CD4-positive, alpha-beta T cell treated with Interleukin-6 for 4 hours (primary cell): ENCODE measurements at places on chromosomes 4 and X.

DNA sequence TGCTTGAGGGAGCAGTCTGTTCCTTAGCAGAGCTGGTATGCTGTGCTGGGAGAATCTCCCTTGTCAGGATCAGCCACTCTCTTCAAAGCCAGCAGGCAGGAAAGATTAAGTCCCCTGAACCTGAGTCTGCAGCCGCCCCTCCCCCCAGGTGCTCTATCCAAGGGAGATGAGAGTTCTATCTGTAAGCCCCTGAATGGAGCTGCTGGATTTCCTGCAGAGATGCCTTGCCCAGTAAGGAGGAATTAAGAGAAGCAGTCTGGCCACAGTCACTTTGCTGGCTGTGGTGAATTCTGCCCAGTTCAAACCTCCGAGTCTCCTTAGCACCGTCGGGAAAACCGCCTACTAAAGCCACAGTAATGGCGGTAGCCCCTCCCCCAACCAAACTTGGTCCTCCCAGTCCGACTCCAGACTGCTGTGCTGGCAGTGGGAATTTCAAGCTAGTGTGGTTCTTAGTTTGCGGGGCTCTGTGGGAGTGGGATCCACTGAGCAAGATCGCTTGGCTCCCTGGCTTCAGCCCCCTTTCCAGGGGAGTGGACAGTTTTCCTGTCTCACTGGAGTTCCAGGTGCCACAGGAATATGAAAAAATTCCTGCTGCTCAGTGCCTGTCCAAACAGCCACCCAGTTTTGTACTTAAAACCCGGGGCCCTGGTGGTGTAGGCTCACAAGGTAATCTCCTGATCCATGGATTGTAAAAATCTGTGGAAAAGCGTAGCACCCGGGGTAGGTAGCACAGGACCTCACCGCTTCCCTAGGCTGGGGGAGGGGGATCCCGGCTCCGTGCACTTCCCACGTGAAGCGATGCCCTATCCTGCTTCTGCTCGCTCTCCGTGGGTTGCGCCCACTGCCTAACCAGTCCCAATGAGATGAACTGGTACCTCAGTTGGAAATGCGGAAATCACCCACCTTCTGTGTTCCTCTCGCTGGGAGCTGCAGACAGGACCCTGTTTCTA is 38.0 kb downstream of the RAB28 start:
- DNase-seq, result no peak

GRCh38 chr4:148288448-148288847 is 153.8 kb downstream of the NR3C2 start:
- no peak for DNase-seq

DNA sequence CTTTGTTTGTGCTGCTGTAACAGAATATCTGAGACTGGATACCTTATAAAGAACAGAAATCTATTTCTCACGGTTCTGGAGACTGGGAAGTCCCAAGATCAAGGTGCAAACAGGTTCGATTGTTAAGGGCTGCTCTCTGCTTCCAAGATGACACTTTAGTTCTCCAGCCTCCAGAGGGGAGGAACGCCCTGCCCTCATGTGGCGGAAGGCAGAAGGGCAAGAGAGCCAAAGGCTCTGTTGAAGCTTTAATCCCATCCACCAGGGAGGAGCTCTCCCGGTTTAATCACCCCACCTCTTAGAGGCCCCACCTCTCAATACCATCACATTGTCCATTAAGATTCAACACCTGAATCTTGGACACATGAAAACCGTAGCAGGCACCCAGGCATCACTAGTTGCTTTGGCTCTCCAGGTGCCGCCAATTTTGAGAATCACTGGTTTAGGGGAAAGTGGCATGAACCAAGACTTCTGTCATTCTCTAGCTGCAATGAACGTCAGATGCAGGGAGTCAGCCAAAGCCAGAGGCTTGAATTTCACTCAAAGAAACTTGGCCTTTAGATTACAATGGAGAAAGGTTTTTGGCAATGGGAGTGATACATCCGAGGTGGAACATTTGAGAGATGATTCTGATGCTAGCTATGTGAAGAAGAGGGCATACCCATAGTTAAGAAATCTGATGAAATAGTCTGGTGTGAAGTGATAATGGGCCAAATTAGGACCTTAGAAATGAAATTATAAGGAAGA is 15.7 kb downstream of the FHL1 start:
- peak; percentile 57 for DNase-seq

DNA sequence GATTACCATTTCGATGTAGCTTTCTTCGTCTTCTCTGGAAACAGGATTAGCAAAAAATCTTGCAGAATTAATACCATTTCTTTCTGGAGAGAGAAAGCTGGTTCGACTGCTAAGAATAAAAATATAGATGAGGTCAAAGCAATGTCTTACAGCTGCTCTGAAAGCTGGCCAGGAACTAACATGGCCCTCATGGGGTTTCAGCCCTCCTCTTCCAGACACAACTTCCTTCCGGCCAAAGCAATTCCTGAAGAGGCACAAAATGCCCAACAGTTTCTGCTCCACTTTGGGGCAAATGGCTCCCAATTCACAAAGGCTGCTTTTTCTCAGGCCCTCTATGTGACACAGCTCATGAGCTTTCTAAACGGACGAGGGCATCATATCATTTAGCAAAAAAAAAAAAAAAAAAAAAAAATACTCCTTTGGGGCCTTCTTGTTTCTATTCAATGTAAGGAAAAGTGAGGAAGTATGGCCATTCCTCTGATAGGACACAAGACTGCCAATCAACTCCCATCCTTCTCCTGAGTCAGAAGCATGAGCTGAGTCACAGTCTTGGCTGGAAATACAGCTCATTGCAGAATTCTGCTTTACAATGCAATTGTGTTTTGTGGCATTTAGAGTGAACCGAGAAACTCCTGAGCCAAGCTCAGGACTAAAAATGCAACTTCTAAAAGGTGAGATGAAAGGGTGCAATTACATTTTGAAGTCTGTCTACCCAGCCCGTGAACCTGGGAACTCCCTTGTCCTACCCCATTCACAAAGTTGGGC is 42.7 kb upstream of the CTAG2 start:
- no peak for DNase-seq

DNA sequence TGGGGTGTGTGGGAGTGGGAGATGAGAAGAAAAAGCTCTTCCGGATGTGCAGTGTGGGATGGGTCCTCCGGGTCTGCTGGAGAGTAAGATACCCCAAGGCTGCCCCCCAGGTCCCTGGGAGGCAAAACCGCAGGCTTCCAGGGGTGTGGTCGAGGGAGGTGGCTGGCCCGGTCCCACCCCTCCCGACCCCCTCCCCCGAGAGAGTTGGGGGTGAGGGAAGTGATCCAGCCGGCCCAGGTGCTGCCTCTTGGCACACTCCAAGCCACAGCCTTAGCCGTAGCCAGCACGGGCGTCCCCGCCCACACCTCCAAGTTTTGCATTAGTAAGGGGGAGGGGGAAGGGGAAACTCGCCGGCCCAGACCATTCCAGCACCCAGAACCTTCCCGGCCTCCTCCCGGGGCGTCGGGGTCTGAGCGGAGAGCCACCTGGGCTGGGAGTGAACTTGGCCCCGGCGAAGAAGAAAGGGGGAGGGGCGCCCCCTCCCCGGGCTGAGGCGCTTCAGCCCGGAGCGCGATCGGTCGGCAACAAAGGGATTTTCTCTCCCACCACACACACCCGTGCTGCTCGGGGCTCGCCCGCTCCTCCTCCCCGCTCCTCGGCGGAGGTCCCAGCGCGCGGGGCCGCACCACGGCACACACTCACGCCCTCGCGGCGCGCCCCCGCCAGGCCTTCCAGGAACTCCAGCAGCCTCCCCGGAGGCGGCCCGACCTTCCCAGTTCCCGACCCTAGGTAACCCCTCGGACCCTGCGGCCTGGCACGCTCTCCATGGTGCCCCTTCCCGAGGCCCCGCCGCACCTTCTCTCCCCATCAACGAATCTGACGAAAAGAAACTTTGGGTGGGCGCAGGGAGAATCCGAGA is 14.4 kb downstream of the BCOR start:
- peak; percentile 20 for DNase-seq

- no peak for DNase-seq
Observed at GRCh38 chr4:39522068-39522467, 5.2 kb downstream of the UGDH start.

GRCh38 chr4:154822775-154823174 is 41.7 kb downstream of the RBM46 start:
- DNase-seq, result no peak

DNA sequence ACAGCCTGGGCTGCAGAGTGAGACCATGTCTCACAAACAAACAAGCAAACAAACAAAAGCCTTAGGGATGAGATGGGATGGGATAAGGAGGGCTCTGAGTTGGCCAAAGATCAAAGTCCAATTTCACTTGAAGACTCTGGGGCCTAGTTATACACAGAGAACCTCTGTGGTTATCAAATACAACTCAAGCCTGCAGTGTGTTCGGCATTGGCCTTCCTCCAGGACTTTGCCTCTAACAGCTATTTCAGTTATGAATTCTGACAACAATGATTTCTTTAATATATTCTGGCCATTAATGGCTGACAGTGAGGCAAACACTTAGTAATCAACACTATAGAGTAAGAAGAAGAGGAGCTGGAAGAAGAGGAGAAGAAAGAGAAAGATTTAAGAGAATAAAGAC is 171.1 kb downstream of the PDGFRA start:
- DNase-seq, result no peak

DNA sequence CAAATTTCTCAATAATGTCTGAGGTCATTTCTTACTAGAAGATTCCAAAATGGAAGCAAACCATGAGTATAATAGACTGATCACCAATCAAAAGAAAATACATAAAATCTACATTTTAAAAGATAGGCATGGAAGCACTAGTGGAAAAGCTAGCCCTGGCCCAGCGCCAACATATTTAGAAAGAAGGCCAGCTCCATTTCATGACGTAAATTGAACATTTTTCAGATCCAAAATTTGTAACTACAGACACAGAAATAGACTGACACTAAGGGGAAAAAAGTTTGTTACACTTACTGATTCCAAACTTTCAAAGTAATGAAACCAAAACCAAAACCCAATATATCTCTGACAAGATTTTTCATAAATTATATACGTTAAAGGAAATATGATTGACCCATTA is 117.7 kb downstream of the ADAMTS3 start:
- DNase-seq, result no peak

GRCh38 chr4:97646997-97647396 is 496.3 kb downstream of the STPG2 start:
- no peak for DNase-seq

DNA sequence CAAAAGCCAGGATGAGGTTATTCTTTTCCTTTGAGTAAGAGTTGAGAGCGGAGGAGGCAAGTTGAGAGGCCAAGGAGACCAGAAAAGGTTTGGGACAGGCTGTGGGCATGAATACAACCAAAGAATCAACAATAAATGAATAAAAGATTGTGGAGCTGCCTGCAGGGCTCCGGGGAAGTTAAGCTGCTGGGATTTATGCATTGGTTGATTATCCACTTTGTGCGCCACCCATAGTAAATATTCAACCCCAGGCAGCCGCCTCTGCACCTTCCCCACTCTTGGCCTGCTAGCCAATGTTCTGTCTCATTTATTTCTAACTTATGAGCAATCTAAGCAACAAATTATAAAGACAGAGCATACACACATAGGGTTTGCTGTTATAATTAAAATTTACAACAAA is 28.2 kb upstream of the IGSF1 start:
- DNase-seq, result no peak

DNA sequence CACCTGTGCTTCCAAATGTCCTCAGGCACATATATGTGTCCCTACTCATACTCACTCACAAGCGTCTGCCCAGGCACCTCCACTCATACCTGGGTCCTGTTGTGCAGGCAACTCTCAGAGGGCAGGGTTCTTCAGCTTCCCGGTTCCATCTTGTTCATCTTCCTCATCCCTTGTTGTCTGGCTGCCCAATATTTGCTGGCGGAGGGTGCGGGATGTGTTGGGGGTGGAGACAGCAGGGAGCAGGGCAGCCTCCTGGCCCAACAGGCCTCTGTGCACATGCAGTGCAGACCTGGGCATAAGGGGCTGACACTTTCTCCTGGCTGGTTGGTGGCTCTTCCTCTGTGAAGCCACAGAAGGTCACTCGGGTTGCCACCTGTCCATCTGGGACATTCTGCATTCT is 32.1 kb downstream of the NBDY start:
- no peak for DNase-seq

- no peak for DNase-seq
Observed at GRCh38 chrX:130694983-130695382, 208.0 kb downstream of the ENOX2 start.

DNA sequence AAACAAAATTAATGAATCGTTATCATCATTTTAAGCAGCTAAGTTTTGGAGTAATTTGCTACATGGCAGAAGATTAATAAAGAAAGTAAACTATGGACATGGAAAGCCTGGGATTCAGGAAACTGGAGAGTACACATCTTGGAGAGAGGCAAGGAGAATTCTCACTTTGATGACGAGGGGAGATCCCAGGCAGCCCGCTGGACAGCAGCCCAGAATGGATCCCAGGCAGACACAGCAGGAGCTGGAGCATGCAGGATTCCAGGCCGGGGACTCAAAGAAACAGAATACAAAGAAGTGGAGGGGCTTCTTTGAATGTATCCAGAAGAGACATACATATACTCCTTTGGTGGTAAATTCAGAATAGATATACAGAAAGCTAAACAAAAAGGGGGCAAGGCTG is 118.0 kb upstream of the ATP6AP2 start:
- DNase-seq, result no peak

DNA sequence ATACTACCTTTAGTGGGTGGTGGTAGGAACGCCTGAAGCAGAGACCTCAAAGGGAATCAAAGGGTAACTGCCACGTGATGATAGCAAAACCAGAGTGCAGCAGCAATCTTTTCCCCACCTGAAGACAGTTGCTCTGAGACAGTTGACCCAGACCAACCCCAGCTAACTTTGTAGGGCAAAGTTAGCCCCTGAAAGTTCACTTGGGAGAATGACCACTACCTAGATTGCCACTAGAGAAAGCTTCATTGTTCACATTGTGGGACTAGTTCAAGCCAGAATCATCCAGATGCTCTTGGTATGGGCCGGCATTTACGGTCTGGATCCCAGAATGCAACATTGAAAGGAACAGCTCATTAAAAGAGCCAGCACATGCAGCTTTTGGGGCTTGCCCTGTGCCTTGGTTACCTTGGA is 4.1 kb downstream of the SEPTIN6 start:
- peak; percentile 61 for DNase-seq

DNA sequence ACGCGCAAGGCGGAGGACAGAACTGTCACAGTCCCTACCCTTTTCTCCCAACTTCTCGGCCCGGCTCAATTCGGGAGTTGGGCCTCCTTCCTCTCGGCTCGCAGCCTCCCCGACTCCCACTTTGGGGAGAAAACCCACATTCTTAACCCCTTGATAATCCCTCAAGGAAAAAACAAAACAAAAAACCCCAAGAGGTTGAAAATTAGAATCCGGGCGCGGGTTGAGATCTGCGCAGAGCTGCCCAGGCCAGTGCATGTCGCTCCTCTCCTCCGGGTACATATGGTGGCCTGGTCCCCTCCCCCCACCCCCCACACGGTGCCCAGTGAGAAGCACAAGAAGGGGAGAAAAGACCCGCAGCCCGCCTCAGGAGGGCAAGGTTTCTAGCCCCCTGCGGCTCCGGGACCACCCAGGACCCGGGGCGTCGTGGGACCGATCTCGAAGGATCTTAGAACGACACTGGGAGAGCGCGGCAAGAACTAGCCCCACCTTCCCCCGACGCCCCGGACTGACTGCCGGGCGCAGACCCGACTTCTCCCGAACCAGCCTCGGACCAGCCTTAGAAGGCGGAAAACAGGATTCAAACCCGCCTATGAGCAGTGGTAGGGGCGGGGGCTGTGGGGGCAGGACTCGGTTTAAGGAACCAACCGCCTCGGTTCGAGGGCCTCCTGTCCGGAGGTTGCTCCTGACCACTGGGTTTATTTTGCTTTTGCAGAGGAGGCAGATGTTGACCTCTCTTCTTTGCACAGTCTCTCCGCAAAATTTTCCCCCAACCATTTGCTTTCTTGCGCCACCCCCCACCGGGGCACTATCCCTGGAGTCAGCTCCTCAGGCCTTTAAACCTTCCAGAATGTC is 2.5 kb upstream of the PDGFRA start:
- no peak for DNase-seq
